ENCODE measurements at places on chromosomes 1 and 21.

DNA sequence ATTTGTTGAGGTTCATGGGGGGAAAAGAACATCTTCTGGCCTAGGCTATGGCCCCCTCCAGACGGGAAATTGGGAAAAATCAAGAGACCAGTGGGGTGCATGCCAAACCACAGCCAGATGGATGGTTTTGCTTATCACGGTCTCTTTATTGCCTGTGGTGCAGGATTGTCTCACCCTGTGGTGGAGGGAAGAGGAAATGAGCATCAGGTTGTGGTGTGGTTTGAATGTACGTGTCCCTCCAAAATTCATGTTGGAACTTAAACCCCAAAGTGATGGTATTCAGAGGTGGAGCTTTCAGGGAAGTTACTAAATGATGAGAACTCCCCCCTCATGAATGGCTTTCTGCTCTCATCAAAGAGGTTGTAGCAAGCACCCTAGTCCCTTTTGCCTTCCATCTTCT, 525.7 kb downstream of the NPHP4 start:
- DNase-seq, result no peak

DNA sequence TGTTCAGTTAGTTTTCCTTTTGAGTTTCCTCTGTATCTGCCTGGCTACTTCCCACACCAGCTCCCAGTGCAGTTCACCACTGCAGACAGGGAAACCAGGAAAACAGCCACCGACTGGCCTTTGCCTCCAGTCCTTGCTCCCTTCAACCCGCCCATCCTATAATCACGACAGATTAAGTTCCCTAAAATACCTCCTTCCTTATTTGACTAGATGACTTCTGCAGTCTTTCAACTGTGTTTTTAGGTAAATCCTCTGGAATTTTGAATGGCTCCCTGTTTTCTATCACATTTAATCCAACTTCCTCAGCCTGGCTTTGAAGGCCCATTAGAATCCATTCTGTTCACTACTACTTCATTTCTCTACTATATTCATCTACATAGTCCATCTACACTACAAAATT, 37.6 kb downstream of the BEND5 start:
- no peak for DNase-seq

DNA sequence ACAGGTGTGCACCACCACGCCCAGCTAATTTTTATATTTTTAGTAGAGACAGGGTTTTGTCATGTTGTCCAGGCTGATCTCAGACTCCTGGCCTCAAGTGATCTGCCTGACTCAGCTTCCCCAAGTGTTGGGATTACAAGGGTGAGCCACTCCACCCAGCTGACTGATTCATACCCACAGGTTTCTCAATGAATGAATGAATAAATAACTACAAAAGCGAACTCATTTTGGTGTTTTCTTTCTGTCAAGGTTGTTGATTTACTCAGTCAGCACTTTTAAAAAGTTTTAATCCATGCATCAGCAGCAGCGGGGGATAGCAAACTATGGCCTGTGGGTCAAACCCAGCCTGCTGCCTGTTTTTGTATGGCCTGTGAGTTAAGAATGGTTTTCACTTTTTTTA, 217.5 kb downstream of the FAF1 start:
- no peak for DNase-seq

DNA sequence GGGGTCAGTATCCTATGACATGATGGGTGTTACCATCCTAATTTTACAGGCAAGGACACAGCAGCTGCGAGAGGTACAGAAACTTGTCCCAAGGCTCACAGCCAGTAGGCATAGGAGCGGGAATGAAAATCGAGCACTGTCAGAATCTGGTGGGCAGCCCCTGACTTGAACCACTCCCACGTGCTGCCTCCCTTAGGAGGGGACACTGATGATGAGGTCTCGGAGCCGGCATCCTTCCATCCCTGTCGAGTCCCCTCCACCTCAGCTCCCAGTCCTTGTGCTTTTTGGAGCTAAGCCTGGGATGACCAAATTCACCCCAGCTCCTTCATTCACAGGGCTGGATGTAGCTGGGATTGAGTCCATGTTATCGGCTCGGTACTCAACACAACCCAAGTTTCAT, 49.0 kb downstream of the B3GALT5 start:
- no peak for DNase-seq

DNA sequence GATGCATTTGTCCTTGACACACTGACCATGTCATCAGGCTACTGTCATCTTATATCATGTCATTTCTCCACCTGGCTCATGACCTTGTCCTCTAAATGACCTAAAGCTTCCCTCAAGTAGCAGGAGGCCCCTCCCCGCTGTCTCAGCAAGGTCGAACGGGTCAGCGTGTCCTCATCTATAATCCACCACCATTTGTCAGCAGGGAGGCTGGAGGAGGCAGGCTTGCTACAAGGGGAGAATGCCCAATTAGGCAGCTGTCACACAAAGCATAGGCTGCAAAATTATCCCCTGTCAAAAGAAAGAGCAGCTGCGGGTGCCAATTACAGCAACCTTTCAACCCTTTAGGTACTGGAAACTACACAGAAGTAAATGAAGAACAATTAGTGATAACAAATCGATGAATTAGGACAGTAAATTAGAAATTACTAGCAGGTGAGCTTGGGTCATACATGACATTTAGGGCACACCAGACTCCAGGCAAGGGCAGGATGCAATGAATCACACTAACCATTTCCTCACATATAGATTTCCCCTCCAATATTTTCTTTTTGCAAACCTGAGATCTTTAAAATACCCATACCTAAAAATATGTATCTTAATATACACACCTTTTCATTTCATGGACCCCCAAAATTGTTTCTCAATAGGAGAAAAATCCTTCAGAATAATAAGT, 61.2 kb downstream of the NRIP1 start:
- no peak for DNase-seq

DNA sequence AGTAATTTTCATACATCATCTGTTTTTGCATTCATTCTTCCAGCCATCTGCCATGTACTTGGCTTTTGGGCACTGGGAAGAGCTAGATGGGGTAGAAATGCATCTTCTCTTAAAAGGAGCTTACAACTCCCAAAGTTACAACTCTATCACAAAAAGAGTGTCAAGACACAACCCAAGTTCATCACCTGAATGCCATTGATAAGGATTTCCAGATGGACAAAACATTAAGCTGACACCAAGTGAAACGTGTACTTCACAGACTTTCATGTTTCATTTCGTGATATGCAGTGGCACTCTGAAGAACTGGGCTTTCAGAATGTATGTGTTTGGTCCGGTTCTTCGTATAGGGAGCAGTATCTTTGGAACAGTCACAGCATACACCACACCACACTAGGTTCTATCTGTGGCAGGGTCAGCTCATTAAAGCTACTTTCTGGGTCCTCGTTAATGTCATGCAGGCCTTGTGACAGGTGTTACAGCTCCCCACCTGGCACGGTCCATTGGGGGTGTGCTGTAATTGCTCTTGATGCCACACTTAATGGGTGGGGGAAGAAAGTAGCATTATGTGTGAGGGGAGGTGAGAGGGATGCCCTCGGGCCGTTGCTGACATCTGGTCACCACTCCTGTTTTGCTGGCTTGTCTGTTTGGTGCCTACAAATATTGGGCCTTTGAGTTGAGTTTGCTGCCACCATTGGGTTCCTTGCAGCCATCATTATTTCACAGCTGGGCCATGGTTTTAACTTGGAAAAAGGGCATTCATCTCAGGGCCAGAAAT, 164.9 kb downstream of the NFIA start:
- no peak for DNase-seq

DNA sequence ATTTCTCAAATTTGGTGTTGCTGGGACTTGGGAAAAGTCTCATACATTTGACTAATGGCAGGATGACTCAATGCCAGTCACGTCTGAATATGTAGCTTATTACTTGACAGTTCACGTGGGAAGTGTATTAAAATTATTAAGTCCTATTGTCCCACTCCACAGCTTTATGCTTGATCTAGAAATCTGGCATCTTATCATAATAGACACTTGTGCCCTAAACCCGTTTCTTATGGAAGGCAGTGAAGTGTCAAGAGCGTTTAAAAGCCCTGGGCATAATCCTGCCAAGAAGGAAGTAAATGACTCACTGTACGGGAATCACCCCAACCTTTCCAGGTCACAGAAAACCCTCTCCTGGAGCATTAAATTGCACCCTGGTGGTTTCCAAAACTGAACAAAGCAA, 207.4 kb downstream of the APP start:
- DNase-seq, result no peak

DNA sequence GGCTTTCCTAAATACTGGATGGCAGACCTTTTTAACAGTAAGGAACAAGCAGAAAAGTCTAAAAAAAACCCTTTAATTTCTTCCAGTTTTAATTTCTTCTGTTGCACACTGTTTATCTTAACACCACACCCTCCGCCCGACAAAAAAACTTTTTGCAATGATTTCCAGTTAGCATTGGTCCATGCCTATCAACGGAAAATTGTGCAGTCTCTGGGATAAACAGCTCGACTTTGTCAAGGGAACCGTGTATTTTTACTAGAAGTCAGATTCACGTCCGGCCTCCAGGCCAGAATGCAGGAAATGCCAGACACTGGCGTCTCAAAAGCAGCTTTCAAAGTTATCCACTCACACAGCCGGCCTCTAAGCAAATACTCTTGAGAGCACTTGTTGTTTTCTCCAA, 378 bp upstream of the NUP210L start:
- no peak for DNase-seq

GRCh38 chr1:109530457-109531087, 9.1 kb upstream of the GPR61 start:
- no peak for DNase-seq

DNA sequence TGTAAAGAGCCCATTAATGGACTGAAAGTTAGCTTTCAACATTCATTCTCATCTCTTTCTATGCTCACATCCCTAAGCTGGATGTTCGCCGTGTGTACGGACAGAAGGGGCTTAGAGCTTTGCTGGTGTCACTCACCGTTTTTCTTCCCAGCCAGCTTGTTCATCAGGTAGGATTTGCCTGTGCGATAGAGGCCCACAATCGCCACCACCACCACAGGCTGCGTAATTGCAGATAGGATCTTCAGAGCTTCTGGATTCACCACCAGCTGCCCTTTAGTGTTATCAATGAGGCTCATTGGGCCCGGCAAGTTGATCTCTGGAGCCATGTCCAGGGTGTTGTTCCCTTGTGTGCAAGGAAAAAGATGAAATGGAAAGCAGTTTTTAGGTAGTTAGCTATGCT, 4.3 kb downstream of the GBP2 start:
- DNase-seq, result no peak

DNA sequence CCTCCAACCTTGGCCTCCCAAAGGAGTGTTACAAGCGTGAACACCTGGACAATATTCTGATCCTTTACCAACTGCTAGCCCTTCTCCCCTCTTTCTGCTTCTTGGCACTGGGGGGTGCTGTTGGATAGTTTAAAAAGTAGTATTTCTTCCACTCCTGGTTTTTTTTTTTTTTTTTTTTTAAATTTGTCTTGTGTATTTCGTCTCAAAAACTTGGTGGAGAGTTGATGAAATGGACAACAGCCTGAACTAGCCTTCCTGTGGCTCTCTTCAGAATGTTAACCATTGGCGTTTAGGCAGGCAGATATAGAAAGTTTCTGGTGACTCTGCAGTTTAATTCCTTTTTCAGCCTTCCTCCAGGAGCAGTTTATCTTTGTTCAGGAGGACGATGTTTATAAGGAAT, 69.7 kb upstream of the USP24 start:
- no peak for DNase-seq

DNA sequence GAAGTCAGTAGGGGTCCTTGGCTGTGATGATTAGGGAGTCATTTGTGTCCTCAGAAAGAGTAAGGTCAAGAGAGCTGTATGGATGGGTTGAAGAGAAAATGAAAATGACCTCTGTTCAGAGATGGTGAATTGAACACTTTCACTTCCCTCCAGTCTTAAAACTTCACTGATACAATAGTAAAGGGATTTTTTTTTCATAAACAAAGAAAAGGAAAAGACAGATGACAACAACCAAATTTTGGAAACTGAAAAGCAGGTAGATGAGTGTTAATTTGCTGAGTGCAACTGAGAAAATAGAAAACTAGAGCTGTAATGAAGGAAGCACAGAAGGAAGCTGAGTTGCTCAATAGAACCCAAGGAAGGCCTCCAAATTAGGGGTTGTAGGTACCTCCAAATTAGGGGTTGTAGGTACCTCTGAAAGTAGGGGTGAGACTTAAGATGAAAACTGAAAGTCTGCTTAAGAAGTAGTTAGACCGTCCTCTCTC, 14.8 kb upstream of the S1PR1 start:
- no peak for DNase-seq

DNA sequence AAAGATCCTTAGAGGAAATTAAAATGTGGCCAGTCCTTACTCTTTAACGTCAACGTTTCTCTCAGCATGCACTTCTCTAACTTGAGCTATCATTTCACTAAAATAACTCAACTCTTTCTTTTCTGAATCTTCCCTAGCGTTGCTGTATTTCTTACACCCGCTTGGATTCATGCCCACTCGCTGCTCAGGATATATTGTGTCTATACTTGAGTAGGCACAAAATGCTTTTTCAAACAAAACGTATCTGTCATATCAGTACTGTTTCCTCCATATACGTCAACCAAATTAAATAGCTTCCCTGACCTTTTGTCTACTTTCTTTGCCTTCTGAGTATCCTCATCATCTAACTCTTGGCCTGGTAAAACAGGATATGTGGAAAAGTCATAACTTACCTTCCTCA, 549.7 kb downstream of the SMYD3 start:
- no peak for DNase-seq

- no peak for DNase-seq
Measured at GRCh38 chr1:165473081-165473480, 28.2 kb upstream of the RXRG start.

DNA sequence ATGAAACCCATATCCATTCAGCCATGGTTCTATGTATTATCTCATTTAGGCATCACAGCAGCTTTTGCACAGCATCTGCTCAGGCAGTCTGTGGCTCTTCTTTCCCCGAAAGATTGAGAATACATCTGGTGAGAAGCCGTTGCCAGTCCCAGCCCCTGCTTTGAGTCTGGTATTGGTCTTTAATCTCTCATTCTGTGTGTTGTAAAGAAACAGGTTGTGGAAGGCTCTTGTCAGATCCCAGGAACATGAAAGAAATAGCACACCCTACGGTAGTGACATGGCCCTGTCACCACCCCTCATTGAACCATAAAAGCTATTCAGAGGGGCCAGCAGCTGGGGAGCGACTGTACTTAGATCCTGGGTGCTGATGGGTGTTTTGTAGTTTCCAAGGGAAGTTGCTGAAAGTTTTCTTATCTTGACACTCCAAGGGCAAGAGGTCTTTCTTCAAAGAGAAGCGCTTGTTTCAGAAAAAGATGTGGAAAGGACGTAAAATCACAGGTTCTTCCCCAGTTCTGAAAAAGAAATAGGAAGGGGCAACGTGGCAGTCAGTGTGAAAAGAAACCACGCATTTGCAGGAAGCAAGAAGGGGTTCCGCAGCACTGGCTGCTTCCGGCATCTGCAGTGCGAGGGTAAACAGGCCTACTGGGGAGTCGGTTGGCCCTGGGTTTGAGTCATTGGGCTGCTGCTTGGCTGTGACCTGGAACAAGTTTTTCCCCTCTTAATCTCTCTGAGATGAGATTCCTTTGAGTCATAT, 145.0 kb downstream of the DHRS3 start:
- no peak for DNase-seq

- DNase-seq, result no peak
Measured at GRCh38 chr21:45059121-45059520, 15.3 kb upstream of the ADARB1 start.

Data from BJ (cell line).